ENCODE measurements at places on chromosomes 2 and 18.

DNA sequence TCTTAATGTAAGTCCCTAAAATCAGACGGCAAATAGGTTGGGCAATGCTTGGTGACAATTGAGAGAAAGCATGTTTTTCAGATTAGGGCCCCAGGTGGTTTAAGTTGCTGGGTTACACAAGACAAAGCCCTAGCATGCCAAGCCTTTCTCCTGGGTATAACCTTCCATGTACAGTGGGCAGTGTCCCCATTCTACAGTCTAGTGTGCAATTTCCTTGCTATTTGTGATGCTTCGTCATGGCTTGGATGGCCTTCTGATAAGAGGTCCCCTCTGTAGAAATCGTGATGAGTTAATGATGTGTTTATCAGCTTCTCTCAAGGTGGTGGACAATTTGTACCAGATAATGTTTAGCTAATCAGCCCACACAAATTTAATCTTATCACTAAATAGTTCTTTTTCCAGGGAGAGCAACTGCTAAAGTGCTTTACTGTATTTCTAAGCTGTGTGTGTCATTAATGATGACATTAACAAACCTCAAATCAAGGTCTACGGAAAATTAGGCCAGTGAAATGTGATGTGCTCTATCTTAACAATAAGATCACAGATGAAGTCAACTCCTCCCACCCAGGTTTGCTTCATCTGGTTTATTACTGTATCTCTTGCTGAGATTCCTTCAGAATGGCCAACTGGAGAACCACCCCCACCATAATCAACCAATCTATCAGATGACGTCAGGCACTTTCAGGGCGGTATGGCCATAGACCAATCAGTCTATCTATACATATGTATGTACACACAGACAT, 61.7 kb downstream of the PLB1 start:
- DNase-seq = no peak

DNA sequence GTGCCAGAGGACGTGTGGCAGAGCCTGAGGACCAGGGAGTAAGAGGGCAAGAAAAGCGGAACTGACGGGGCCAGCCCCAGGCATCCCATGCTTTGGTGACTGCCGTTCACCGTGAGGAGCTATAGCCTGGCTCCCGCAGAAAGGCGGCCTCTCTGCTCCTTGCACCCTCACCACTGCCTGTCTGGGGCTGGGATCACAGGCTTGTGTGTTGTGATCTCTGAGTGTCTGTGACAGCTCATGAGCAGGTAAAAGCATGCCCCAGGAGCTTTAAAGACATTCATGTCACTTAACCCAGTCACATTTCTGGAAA, 266.8 kb upstream of the RAB6C start:
- no peak for DNase-seq

- peak; percentile 87 for DNase-seq
Observed at GRCh38 chr2:219571311-219572236, at the start of gene OBSL1. OBSL1 (minus strand) TSS chr2:219571539; CDS start chr2:219571232, 307 bp downstream.

GRCh38 chr2:148888003-148888501, 13.0 kb downstream of the KIF5C start:
- peak; percentile 78 for DNase-seq

DNA sequence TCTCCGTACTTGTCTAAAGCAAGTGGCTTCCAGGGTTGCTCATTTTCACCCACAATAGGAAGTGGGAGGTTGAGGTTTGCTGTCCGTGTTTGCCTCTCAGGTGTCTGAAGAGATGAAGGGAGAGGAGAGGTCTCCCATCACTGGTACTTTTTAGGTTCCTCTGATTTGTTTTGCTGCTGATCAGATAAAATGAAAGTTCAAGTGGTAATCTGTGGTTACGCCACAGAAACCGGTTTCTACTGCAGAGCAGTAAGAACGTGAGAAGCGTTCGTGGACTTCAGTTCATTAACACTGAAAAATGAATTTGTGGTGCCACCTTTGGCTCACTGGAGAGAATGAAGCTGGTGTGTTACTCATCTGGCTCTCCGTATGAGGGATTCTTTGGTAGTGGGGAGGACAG, 118.2 kb downstream of the GBX2 start:
- DNase-seq = no peak

GRCh38 chr18:7807936-7808453, 240.9 kb downstream of the PTPRM start:
- no peak for DNase-seq

DNA sequence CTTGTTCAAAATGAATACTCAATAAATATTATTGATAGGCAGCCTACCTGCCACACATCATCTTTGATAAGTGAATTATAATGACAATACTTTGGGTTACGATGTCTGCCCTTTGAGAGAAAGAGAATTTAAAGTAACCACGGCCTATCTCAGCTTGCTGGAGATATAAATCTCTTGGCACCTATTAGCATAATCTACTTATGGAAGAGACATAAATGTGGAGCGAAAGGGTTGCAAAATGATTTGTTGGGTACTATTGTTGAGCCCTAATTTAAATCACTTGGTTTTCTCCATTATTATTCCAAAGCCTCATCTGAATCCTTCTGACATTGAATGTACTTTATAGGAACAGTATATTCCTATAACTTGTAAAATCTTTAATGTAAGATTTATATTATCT, 520.1 kb downstream of the DPP10 start:
- no peak for DNase-seq

DNA sequence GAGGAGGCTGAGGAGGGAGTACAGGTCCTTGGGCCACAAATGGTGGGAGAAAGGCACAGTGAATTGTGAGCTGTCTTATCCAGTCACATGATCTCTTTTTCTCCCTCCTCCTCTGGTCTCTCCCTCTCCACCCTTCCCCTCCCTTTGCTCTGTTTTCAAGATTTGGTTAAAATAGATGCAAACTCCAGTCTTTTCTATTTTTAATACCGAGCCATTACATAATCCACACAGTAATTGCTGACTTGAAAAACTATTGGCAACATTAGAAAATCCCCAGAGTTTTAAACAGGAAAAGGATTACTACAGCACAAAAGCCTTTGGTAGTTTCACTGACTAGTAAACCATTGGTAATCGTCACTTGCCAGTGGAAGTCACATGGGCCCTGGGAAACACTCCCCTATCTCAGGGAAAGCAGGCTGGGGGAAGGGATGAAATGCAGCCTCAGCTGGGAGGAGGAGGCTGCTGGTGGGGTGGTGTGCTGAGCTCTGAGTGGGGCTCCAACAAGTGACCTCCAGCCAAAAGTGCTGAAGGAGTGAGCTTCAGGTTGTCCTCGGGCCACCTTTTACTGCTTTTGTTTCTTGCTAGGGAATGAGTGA, 57.4 kb upstream of the PCBP1 start:
- DNase-seq = no peak

DNA sequence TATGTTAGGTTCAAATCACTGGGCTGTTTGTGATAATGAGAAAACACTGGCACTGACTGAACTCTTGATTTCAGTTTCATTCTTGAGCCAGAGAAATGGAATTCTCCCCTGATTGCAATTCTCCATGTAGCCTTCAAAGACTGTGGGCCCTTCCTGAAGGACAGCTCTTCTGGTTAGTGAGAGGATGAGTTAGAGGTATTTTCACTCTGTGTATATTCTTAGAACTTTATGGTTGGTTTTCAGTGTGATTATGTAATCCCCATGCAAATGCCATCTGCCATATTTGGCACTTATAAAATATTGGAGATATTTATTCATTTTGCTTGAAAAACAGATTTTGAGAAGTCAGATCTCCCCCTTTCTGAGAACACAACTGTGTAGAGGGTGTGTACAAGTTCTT, 323.7 kb downstream of the SLC4A3 start:
- no peak for DNase-seq

GRCh38 chr2:29251406-29251805, 136.2 kb downstream of the CLIP4 start:
- DNase-seq = no peak

- DNase-seq = no peak
Observed at GRCh38 chr2:9547262-9547991, 8.2 kb downstream of the ADAM17 start.

DNA sequence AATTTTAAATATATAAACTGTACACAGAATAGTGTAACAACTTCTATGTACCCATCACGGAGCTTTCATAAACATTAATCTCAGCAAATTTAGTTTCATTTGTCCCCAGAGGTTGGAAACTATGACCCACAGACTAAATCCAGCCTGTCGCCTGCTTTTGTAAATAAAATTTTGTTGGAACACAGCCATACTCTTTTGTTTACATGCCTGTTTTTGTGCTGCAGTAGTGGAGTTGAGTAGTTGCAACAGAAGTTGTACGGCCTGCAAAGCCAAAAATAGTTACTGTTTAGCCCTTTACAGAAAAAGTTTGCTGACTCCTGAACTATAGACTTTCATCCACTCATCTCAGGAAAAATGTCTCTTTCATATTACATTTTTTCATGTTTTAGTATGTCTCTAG, 39.8 kb downstream of the RBM45 start:
- peak; percentile 70 for DNase-seq

- no peak for DNase-seq
Observed at GRCh38 chr2:68475576-68475975, 8.2 kb downstream of the APLF start.

- DNase-seq = no peak
Observed at GRCh38 chr18:55920063-55920462, 332.1 kb upstream of the TCF4 start.

DNA sequence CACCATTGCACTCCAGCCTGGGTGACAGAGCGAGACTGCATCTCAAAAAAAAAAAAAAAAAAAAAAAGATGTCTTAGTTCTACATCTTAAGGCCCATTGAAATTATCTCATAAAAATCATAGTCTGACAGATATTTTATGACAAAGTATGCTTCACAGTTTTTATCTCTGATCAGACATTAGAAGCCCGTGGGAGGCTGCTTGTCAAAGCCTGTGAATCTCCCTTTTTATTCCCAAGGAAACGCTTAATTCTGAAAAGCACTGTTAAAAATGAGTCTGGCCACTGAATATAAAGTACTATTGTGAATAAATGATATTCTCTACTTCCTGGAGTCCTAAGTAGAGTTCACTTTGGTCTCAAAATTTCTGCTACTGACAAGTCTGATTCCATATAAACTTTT, 71.1 kb downstream of the ZDBF2 start:
- no peak for DNase-seq

DNA sequence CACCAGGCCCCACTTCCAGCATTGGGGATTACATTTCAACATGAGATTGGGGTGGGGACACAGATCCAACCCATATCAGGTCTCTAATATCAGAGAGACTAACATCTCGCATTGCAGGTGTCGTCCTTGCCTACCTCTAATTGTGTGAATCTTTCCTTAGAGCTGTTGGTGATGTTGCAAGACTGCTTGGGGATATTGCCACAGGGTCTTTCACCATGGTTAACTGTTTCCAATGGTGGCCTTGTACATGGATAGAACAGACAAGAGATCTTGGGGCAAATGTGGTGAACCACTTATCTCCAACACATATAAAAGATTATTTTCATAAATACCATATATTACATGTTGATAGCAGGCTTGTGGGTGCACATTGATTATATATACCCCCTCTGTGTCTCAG, 270.3 kb upstream of the LINC00305 start:
- DNase-seq = no peak

- DNase-seq = peak; percentile 21
Observed at GRCh38 chr2:219997341-219997851, 370.0 kb downstream of the SLC4A3 start.

- DNase-seq = no peak
Observed at GRCh38 chr2:241649404-241649803, 11.9 kb downstream of the ATG4B start.

- peak; percentile 17 for DNase-seq
Observed at GRCh38 chr2:133452583-133452982, 115.7 kb downstream of the NCKAP5 start.

DNA sequence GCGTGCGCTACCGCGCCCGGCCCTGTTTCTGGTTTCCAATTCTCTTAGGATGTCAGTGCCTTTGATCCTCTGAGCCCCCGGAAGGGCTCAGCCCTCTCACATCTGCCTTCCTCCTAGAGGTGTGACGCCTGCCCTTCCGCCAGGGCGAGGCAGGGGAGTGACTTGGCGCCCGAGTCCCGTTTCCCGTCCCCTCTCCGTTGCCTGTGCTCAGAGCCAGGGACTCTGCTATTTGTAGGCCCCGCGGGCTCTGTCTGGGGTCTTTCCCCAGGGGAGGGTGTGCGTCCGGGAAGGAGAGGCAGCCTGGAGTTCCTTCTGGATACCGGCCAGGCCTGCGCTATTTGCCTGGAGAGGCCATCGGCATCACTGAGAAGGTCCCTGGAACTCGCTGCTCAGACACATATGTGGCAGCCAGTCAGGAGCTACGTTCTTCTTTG, 103.7 kb upstream of the TAF1B start:
- no peak for DNase-seq

DNA sequence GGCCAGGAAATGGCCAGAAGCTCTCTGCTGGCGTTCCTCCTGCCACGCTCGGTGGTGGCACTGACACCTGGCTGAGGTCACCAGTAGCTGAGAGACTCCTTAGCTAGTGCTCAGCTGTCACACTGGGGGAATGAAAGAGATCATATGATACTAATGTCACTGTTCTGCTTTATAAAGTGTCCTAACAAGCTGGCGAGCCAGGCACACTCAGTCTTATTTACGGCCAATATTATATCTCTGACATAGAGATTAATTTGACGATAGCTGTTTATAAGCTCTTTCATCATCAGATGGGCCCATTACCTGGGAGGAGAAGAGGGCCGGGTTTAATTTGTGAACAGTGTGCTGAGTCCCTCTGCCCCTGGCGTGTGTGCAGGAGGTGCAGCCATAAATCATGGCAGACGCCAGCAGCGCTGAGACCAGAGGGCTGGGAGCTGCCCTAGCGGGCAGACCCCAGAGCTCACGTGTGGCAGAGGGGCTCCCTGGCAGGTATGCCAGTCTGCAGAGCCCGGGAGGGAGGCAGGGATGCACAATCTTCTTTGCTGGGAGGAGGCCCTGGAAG, 246.5 kb downstream of the HAUS1 start:
- no peak for DNase-seq

DNA sequence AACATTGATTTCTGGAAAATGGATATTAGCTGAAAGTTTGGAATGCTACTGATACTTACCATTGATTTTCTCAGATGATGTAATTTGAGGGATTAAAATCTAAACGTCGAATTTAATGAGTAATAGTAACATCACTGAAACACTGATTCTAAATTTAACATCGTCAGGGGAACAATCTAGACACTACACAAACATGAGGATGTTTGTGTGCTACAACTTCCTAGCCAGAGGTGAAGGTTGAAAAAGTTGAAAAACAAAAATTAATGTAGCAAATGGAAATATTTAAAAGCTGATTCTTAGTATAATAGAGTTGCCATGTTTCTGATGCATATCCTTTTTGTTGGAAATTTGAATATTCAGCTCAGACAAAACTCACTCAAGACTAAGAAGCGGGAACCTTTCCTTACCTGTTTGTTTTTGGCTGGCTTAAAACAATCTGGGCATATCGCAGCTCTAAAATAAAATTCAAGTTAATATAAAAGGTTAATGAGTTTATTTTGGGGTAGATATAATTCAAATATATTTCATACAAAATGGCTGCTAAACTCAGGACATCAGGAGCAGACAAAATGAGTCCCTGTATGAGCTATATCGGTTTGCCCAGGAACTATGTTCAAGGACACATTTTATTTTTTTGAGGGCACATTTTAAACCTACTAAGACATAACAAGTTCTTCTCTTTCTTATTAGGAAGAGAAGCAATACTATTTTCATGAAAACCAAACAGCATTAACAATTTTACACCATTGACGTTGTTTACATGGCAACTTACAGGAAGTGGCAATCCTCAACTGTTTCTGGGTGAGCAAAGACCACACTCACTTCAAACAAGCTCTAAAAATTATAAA, 52.6 kb upstream of the PEX13 start:
- DNase-seq = no peak

- no peak for DNase-seq
Observed at GRCh38 chr18:76834379-76834778, 12.0 kb downstream of the ZNF236 start.
